ENCODE measurements at places on chromosomes 7 and 10.

- DNase-seq = no peak
Observed at GRCh38 chr7:121376979-121377378, 19.1 kb downstream of the FAM3C start.

GRCh38 chr10:74460812-74461211, 309.8 kb downstream of the ADK start:
- no peak for DNase-seq

DNA sequence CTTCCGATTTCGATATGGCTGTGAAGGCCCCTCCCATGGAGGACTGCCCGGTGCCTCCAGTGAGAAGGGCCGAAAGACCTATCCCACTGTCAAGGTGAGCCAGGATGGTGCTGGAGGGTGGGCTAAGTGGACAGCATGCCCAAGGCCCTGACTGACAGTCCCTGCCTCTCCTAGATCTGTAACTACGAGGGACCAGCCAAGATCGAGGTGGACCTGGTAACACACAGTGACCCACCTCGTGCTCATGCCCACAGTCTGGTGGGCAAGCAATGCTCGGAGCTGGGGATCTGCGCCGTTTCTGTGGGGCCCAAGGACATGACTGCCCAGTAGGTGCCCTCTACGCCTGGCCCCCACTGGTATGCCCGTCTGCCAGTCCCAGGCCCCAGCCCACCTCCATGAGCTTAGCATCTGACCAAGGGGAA, 1.2 kb downstream of the NFKB2 start:
- DNase-seq = no peak

GRCh38 chr7:99325001-99325493, 651 bp upstream of the ARPC1A start:
- no peak for DNase-seq

DNA sequence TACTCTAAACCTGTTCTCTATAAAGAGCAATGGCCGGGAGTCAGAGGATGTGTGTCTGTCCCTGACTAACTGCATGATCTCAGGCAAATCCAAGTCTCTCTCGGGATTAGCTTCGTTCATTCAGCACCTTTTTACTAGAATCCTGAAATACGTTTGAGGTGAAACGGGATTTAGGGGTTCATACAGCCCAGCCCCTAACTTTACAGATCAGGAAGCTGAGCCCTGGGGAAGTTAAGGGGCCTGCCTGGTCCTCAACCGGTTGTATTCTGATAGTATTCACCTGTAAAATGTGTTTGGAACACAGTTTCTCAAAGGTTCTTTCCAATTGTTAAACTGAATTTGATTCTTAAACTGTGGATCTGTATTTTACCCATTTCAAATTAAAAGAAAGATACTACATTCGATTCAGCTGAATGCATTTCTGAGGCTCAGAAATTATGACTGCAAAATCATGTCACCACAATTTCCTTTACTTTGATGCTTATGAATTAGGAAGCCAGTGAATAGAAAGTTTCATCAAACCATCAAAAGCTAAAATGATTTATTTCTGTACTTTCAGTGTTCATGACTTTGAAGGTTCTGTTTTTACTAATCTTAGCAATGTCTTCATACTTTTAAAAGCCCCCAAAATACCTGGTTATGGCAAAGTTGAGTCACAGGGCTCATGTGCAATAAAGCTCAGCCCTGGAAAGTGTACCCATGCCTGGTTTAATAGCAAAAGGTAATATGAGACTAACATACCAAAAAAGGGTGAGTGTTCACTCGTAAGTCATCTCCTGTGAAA, 28.9 kb upstream of the EZH2 start:
- peak; percentile 61 for DNase-seq

DNA sequence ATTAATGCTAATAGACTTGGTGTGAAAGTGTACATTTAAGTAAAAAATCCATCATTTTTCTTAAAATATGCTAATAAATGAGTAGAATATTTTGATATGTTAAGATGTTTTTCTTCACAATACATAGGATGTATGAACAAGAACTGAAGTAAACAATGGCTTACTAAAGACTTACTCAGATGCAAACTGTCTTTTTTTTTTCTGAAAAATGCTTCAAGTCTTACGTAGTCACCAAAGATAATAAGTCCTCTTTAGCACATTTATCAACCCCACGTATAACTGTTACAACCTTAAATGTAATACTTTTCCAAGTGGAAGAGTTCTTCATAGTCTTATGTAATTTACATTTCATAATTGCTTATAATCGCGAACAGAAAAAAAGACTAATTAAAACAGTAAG, 54.8 kb downstream of the MDFIC start:
- no peak for DNase-seq

Measured in activated CD4-positive, alpha-beta T cell treated with anti-CD3 and anti-CD28 coated beads, Interleukin-2, amount 50 U/mL, for 48 hours (primary cell).